ENCODE measurements at places on chromosomes 5 and 9.

GRCh38 chr9:121743441-121744001 lies 92.1 kb downstream of the DAB2IP start:
- no peak for DNase-seq

- no peak for DNase-seq
These were observed 76.3 kb downstream of the AOPEP start for GRCh38 chr9:94802793-94803192.

GRCh38 chr5:56680731-56681130 lies 134.6 kb upstream of the MAP3K1 start:
- DNase-seq = no peak

DNA sequence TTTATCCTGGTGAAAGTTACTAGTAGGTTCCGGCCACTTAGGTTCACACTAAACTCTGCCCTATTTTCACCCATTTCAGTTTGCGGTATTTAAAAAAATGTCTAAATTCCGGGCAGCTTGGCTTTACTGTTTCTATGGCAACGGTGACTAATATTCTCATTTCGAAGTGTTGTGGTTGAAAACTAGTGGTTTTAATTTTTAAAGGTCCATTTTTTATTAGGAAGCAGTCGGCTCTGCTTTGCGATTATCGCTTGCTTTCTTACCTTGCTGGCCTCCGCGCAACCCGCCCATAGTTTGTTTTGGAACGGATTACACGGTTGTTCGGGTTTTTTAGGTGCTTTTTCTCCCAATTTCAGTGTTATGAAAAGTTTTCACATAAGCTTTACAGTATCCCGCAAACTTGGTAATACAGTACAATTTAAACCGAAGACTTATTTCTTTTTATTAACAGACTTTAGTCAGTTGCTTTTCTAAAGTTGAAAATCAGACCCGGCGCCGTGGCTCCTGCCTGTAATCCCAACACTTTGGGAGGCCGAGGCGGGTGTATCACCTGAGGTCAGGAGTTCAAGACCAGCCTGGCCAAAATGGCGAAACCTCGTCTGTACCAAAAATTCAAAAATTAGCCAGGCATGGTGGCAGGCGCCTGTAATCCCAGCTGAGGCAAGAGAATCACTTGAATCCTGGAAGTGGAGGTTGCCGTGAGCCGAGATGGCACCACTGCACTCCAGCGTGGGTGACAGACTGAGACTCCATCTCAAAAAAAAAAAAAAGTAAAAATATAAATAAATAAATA lies 1.6 kb downstream of the KDM4C start:
- no peak for DNase-seq

DNA sequence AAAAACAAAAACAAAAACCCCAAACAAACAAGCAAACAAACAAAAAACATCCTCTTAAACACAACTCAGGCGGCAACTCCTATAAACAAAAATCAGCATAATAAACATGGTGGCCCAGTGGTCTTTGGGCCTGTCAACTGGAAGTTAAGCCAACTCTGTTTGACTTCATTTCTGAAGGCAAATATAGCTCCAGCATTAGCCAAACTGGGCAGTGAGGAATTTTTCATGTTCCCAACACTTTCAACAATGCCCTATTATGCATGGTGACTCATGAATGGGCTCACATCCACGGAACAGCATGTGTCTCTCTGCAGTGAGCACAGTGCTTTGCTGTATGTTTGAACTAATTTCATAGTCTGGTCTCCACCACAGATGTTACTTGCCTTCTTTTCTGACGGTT lies 143.9 kb upstream of the STC2 start:
- no peak for DNase-seq

GRCh38 chr5:132459031-132459982 lies 31.3 kb downstream of the IRF1 start:
- DNase-seq = peak; percentile 64

DNA sequence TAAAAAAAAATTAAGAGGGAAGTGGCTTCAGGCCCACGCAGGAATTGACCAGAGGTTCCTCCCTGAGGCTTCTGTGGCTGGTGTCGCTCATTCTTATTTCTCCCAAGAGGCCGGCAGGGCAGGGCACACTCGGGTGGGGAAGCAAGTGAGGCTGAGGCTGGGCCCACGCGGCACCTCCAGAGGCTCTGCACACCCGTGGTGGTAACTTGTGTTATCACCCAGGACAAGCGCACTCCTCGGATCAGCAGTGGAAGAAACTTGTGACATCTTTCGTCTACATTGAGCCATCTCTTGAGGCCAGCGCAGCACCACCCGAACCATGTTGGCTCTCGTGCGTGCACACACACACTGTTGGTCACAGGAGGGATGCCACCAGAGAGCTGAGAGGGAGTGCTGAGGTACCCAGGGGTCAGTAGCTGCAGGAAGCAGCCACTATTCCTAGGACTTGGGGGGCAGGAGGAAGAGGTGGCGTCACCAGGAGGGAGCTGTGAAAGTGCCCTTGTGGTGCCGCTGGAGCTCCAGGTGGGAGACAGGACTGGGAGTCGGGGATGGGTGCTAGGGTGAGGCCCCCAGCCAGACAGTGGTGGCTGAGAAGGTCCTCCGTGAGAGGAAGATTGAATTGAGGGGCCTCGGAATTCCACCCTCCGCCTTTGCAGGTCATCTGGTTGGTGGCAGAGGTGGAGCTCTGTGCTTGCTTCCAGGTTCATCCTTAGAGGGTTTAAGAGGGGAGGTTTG lies 6.4 kb downstream of the NDUFS6 start:
- DNase-seq = no peak

DNA sequence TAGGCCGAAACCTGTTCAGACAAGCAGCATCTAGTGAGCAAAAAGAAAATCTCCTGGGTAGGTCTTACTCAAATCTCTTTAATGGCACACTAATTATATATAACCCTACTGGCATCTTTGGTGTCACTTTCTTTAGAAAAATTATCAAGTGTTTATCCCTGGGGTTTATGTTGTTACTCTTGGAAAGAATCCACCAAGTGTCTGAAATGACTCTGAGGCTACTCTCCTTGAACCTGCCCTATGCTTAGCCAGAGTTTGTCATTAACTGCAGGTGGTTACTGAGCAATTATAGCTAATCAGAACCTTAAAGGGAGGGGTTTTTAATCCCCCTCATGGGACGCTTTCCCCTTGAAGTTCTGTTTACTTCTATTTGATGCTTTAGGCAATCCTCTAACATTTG lies 381.9 kb downstream of the PLK2 start:
- peak; percentile 66 for DNase-seq

DNA sequence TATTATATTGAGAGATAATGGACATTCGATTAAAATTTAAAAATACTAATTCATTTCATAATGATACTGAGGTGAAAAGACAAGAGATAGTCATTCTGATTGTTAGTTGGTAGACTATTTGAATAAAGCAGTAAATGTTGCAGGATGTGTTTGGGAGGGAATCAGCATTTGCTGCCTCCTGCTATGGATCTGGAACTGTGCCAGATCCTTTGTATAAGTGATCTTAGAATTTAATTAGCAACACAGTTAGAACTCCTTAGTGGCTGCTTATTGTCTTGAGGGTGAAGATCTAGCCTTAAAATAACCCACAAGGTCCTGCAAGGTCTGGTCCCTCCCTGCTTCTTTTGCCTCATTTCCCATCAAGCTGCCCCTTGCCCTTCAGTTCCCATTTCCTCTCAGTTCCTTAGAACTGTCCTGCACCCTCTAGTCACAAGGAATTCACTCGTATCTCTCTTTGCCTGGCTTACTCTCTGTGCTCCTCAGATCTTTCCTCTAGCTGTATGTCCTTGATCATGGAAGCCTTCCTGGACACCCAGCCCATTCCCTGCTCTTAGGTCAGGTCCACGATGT lies 12.5 kb downstream of the LECT2 start:
- DNase-seq = no peak

- no peak for DNase-seq
These were observed 597.6 kb downstream of the RAB3C start for GRCh38 chr5:59180515-59180914.

- no peak for DNase-seq
These were observed 543.1 kb downstream of the ZNF608 start for GRCh38 chr5:124203303-124203702.

- no peak for DNase-seq
These were observed 402.9 kb downstream of the MLLT3 start for GRCh38 chr9:20219437-20219836.

- no peak for DNase-seq
These were observed 830.4 kb upstream of the ZNF608 start for GRCh38 chr5:125576822-125577221.

DNA sequence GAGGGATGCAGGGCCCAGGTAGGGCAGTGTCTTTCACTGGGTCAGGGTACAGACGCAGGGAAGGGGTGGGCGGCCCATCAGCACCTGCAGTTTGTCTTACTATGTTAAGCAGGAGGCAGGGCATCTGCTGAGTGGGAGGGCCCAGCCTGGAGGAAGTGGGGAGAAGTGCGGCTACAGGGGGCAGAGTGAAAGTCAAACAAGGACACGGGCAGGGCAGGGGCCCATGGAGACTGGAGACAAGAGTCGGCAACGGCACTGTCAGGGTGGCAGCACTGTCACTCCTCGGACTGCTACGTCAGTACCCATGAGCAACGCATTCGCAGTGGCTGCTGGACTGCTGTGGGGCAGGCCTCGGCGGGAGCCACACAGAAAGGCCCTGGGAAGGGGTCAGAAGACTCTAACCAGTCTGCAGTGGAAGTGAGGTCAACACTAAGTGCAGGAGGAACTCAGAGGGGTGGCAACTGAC lies 19.7 kb downstream of the CAMSAP1 start:
- no peak for DNase-seq

DNA sequence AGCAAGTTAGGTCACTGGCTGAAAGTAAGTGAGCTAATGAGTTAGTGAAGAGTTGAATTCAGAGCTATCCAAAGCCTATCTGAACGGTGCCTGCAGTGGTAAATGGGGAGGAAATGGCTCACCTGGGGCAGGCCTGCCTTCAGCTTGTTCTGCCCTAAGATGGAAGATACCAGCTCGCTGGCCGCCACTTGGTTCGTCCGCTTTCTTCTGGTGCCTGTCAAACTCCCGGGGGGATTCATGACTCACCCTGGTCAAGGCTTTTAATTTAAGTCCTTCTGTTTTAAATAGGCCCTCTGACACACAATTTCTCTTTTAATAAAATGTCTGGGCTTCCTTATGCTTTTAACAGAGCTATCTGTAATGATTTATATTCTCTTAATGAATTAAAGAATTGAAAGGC lies 78.8 kb downstream of the CFAP90 start:
- DNase-seq = no peak

GRCh38 chr5:149011084-149011483 lies 51.8 kb downstream of the SH3TC2 start:
- DNase-seq = no peak

GRCh38 chr5:95655575-95655974 lies 9.0 kb downstream of the RFESD start:
- DNase-seq = no peak

Measured in NCI-H1930 (cell line).